Fibroblast of mammary gland (primary cell): ENCODE measurements at places on chromosomes 6 and 20.

DNA sequence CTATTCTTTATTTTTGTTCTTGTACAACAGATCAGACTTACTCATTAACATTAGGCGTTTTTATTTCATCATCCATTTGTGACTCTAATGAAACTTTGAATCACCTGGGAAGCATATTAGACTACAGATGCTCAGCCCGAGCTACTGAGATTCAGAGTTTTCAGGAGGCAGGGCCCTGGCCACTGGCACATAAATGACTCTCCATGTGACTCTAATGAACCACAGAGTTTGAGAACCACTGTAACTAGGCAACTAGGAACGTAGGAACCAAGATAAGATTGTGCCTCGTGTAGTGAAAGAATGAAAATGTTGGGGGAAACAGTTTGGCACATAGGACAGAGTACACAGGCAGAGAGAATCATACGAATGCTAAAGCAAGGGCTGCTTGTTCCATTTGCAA, 405.9 kb upstream of the BTBD3 start:
- DNase-seq: no peak

GRCh38 chr20:21498635-21499034, 15.2 kb downstream of the NKX2-2 start:
- no peak for DNase-seq

GRCh38 chr6:41284726-41285125, 1.8 kb downstream of the TREM1 start:
- DNase-seq: peak; percentile 75

DNA sequence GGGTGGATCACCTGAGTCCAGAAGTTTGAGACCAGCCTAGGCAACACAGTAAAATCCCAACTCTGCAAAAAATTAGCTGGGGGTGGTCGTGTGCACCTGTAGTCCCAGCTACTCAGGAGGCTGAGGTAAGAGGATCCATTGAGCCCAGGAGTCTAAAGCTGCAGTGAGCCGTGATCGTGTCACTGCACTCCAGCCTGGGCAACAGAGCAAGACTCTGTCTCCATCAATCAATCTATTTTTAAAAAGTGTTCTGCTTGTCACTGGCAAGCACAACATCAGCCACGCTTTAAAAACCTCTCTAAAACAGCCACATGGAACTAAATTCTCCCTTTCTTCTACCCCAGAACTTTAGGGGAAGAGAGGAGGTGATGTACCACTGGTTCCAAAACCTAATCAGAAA, 131.6 kb upstream of the RREB1 start:
- DNase-seq: no peak

GRCh38 chr6:73308712-73309534, 45.2 kb downstream of the DPPA5 start:
- peak; percentile 22 for DNase-seq

DNA sequence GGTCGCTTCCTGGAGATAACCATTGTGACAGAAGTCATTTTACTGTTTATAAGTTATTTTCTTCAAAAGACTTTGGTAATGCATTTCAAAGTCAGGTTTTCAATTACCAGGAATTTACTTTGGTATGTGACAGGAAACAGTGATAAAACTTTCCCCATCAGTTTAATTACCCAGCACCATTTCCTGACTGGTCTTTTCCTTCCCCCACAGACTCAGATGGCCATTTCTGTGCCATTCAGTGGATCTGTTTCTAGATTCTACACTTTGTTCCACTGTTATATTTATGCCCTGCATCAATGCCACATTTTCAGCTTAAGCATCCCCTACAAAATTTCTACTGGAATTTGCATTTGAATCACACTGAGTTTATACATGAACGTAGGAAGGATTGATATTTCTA, 16.3 kb downstream of the RRBP1 start:
- no peak for DNase-seq

- no peak for DNase-seq
Observed at GRCh38 chr6:170487707-170488329, 65.3 kb downstream of the PSMB1 start.

DNA sequence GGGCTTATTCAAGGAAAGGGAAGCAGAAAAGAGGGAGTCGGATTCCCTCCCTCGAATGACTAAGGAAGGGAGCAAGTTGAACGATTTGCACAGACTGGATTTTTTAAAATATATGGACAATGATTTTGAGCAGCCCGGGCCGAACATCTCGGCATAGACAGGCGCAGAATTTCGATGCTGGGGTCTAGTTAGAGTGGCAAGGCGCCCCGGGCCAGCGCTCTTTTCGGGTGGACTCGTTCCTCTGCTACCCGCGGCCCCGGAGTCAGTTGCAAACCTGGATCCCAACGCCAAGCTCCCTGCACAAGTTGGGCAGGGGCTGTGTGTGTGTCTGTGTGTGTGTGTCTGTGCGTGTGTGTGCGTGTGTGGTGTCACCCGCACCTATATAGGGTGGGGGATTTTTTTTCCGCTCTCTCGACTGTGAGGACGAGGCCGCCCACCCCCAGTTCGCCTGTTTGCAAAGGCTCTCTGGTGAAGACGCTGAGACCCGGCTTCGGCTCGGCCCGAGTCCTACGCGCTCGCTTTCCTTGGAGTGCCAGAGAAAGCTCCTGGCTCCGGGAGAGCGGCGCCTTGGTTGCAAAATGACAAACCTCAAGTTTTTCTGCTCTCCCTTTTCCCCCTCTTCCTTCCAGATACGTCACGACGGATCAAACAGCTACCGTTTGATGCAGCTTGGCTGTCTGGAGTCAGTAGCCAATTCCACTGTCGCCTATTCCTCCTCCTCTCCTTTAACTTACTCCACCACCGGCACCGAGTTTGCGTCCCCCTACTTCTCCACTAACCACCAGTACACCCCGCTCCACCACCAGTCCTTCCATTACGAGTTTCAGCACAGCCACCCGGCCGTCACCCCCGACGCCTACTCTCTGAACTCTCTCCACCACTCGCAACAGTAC, 1.4 kb downstream of the TFAP2D start:
- DNase-seq: no peak

DNA sequence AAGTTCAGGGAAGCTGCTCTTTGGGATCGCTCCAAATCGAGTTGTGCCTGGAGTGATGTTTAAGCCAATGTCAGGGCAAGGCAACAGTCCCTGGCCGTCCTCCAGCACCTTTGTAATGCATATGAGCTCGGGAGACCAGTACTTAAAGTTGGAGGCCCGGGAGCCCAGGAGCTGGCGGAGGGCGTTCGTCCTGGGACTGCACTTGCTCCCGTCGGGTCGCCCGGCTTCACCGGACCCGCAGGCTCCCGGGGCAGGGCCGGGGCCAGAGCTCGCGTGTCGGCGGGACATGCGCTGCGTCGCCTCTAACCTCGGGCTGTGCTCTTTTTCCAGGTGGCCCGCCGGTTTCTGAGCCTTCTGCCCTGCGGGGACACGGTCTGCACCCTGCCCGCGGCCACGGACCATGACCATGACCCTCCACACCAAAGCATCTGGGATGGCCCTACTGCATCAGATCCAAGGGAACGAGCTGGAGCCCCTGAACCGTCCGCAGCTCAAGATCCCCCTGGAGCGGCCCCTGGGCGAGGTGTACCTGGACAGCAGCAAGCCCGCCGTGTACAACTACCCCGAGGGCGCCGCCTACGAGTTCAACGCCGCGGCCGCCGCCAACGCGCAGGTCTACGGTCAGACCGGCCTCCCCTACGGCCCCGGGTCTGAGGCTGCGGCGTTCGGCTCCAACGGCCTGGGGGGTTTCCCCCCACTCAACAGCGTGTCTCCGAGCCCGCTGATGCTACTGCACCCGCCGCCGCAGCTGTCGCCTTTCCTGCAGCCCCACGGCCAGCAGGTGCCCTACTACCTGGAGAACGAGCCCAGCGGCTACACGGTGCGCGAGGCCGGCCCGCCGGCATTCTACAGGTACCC, at the start of gene ESR1:
Gene ESR1 (plus strand): TSS at position 170 of the 858 bp plus-strand sequence. CDS start 231 bp downstream, at position 401.
- peak; percentile 76 for DNase-seq

- DNase-seq: no peak
Observed at GRCh38 chr6:89284963-89285735, 29.9 kb downstream of the GABRR2 start.

GRCh38 chr6:47780510-47781356, 1.1 kb upstream of the OPN5 start:
- peak; percentile 73 for DNase-seq

- peak; percentile 24 for DNase-seq
Observed at GRCh38 chr6:133730881-133731280, 158.0 kb upstream of the TCF21 start.

- no peak for DNase-seq
Observed at GRCh38 chr6:22357724-22358189, 60.9 kb upstream of the PRL start.

- DNase-seq: no peak
Observed at GRCh38 chr6:82783587-82784236, 281.9 kb downstream of the UBE3D start.

DNA sequence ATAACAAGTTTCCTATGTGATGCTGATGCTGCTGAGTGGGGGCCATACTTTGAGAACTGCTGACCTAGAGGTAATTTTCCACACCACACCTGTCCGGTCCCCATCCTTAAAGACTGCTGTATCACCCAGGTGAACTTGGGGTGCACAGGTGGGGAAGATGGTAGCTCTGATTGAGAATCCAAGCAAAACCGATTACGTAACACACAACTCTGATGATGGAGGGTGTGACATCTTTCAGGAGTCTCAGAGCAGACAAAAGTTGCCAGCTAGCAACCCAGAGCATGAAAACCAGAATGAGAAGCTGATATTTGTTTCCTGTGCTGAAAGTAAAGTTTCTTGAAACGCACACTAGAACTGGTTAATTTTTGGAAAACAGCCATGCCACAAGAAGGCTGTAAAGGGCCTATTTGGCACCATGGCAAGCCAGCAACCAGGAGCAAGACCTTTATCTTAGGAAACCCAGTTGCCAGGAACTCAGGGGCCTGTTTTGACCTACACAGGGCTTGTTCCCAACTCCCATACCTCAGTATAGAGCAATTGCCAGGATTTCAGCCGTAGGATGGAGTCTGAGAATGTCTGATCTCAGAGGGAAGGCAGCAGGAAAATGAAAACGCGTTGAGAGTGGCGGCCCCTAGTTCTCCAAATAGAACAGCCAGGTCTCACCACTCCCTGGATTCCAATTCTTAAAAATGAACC, 21.6 kb upstream of the TBC1D7 start:
- DNase-seq: no peak

DNA sequence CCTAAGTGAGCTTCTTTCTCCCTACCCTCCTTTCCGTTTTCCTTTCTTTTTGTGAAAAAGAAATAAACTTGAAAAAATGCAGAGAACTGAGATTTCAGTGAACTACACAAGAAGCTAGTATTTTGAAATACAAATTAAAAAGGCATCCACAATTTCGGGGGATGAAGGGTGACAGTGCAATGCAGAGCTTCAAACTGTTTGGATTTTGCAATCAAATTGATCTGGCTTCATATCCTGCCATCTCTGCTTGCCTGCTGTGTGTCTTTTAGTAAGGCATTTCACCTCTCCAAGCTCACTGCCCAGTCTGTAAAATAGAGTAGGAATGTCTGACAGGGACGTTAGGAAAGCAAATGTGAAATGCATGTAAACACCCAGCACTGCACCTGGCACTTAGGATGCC, 258.0 kb downstream of the HACE1 start:
- DNase-seq: peak; percentile 7

DNA sequence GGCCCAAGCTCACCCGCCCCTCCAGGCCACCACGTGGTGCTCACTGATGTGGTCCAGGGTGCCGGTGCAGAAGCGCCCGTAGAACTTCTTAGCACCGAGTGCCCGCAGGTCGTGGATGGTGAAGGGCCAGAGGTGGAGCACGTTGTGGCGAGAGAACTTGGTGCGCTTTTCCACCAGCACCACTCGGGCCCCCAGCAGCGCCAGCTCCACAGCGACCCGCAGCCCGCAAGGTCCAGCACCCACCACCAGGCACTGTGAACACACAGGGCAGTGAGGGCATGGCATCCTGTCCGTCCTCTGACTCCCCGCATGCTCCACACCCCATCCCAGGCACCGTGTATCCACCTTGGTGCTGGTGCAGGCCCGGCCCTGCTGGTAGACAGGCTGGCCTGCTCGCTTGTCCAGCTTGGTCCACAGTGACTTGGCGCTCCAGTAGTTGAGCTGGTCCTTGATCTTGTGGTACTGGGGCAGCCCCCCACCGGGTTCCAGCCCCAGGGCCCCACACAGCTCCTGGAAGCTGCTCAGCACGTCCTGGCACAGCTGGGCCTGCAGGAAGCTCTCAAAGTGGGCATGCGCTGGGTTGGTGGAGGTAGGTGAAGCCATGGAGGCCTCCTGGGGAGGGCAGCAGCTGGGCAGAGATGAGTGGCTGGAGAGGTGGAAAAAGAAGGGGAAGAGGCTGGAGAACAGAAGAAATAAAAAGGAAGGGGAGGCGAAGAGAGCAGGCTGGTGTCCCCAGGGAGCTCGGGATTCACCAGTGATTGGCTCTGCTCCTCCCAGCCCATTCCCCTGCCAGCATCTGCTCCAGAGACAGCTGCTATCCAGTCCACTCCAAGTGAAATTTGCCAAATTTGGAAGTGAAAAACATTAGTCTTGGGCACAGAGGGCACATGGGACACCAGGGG, 1.7 kb downstream of the MICAL1 start:
- DNase-seq: no peak

DNA sequence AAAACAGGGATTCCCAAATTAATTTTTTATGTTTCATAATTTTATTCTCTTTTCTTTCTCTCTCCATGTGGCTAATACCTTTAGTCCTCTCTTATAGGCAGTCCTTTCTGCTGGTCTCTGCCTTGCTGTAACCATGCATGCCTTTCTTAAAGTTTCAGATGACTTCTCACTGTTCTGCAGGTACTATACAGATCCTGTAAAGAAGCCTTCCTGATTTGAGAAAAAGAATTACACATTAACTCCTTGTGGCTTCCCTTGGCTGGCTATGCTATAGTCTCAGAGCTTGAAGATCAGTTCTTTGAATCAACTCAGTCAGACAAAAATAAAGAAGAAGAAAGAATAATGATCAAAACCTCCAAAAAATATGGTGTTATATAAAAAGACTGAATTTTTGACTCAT, 7.3 kb upstream of the GPR63 start:
- DNase-seq: no peak

GRCh38 chr6:101462576-101462975, 69.1 kb downstream of the GRIK2 start:
- DNase-seq: peak; percentile 63
